ENCODE measurements at places on chromosomes 4 and X.

DNA sequence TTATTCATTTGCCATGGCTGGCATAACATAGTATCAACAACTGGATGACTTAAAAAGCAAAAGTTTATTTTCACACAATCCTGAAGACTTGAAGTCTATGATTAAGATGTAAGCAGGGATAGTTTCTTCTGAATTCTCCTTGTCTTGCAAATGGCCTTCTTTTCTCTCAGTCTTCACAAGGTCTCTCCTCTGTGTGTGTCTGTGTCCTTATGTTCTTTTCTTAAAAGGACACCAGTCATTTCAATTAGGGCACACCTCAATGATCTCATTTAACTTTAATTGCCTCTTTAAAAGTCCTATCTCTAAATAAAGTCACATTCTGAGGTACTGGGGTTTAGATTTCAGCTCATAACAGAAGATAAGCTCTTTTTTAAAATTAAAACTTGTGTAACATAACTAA, 399.7 kb downstream of the PABPC4L start:
- no peak for DNase-seq

GRCh38 chr4:124786634-124787033, 74.1 kb upstream of the ANKRD50 start:
- DNase-seq: no peak

GRCh38 chr4:29717287-29718057, 1002.7 kb upstream of the PCDH7 start:
- no peak for DNase-seq

DNA sequence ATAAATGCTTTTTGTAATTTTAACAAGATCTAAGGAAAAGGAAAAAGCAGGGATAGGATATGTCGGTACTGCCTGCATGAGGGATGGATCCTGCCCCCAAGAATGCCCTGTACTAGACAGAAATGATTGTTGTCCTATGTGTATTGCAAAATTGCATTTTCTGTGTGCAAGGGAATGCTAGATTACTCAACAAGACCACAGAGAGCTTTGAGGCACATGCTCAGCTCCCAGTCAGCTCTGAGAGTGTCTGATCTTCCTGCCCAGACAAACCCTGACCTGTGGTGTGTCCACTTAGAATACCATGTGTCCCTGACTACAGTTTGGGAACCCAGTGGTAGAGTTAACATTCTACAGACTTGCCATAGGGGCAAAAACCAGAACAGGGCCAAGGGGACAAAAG, 129.2 kb upstream of the PAK3 start:
- DNase-seq: no peak

- no peak for DNase-seq
These were observed 7.4 kb downstream of the CFAP97 start for GRCh38 chr4:185196437-185196836.

DNA sequence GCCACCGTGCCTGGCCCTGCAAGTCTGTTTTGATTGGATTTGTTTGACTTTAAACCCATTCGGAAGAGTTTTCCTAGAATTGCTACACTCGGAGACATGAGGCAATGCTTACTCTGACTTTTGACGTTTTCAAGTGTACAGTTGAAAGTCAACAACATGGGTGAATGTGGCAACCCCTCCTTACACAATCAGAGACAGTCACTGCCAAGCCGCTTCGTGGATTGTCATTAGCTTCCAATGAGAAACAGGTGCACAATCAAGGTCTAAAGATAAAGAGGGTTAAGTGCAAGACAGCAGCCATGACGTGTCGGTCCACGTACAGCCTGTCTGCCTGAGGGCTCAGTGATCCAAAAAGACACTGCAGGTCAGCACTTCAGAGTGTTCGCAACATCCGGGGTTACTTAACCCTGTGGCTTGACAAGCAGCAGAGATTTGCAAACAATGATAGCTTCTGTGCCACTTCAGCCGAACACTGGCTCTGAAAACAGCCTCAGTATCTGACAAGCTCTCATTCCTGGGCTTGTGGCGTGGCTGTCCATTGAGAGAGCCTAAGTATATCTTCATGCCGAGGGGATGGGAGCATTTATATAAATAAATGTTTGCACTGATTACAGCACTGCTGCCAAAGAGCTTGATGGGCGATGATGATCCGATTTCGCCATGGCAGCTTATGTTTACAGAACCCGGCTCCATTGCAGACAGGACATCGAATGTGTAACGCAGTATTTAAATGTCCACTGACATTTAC, 180.0 kb downstream of the DHRSX start:
- no peak for DNase-seq

DNA sequence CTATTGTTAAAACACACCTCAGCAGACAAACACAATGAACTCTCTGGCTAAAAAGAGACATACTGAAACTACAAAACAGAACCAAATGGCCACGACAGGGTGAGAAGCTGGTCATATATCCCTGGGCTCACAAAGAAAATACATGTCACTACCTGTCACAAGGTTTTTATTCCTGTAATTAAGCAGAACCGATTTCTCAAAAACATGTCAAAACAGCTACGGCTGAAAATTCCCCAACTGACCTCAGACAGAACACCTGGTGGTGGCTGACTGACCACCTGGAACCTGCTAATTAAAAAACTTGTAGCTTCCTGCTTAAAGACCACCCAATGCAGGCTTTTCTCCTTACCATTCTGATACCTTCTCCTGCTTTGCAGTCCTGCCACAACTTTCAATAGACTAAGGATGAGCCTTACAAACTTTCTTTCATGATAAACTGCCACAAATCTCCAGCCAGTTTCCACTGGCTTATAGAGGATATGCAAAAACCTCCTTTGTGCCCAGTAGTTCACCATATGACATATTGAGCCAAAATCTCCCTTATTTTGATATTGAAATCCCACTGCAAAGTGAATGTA, 571.9 kb downstream of the SPOCK3 start:
- no peak for DNase-seq

GRCh38 chr4:7214359-7214758, 22.0 kb downstream of the SORCS2 start:
- DNase-seq: no peak

GRCh38 chr4:171644430-171645057, 168.7 kb upstream of the GALNTL6 start:
- no peak for DNase-seq

DNA sequence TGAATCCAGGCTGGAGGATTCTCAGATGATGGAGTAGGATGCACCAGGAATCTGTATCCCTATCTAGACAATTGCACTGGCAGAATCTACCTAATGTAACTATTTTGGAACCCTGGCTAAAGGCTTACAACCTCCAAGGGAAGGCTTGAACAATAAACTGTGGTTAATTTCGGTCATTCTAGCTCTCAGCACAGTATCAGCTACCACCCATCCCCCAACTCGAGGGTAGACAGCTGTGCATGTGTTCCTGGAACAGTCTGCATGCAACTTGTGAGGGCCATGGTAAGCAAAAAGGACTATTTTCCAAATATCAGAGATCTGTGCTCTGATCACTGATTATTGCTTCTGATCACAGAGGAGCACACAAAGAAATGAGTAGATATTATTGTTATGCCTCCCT, 34.0 kb downstream of the ELF2 start:
- no peak for DNase-seq

DNA sequence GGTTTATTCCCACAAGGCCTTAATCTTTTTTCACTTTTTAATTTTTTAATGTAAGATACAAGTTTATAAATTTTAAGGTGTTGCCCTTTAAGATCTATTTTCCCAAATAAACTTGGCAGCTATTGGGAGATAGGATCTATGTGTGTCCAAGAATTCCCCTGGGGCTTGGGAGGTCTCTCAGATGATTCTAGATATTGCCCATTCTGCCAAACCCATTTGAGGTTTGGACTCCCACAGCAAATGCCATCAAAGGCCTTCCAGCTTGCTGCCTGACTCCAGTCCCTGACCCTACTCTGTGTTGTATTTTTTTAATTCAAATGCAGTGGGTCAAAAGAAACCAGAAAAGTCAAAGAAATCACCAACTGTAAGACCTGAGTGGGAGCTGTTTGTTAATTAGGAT, 120.0 kb upstream of the CHRDL1 start:
- DNase-seq: no peak

DNA sequence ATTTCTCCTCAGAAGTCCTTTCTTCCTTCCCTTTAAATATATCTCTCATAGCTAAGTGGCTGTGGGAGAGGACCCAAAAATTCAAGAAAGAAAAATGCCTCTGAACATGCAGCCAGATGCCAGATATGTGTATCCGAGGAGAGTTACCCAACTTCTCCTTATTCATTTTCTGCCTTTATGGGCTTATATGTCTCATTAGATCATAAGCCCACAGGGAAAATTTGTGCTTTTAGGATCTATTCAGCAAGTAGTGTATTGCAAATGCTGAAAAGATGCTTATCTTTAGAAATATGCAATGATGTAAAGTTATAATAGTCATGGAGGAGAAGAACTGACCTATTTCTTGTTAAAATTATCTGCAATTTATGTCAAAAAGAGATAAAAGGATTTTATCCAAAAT, 371.8 kb upstream of the NOCT start:
- no peak for DNase-seq

DNA sequence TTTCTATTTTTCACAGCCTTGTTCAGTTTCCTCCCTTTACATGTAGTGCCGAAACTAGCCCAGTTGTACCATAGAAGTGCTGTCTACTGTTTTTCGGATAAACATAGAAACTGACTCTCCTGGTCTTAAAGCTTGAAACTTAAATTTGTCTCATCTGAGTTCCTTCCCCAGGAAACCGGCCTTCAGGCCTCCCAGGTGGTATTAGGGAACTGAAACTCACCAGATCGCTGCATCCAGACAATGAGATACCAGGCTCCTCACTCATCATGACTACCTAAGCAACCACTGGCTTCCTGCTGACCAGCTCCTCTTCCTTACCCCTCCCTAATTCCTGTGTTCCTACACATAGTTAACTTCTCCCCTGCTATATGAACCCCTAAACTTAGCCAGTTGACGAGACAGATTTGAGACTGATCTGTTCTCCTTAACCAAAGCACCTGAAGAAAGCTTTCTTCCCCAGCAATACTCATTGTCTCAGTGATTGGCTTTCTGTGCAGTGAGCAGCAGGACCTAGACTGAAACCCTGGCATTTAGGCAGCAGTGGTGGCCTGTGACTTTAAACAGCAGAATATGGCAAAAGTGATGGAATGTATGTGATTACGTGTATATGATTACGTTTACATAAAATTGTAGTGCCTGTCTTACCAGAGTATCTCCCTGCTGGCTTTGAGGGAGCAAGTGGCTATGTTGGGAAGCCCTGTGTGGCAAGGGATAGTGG, 959.1 kb upstream of the LCORL start:
- DNase-seq: no peak

DNA sequence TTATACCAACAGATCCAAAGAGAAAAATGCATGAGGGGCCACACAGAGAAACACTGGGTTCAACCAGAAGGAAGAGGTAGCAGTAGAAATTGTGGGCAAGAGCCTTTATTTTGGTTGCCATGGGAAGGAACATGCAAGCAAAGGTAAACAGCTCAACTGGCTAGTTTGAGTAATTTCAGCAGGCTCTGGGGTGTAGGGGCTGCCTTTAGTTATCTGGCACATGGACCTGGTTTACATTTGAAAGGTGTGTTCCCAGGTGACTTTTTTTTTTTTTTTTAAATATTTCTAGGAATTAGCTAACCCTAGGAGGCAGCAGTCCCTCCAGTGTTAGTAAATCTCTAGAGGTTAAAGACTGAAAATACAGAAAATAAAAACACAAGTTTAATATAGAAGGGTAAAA, 481.9 kb downstream of the ACTRT1 start:
- no peak for DNase-seq

GRCh38 chr4:78343682-78344081, 207.9 kb upstream of the ANXA3 start:
- DNase-seq: no peak

- no peak for DNase-seq
These were observed 21.0 kb upstream of the CABS1 start for GRCh38 chr4:70313736-70314135.

DNA sequence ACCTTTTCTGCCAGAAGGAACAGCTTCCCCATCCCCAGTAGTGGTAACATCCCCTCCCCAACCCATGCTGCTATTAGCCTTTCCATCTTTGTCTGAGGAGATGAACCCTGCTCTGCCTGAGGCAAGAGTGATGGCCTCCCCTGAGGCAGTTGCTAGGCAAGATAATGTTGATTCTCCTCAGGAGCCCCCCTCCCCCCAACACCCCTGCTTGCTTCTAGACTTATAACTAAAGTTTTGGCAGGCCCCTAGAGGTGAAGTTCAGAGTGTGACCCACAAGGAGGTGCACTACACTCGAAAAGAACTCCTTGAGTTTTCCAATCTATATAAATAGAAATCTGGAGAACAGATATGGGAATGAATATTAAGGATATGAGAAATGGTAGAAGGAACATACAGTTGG, 962.5 kb downstream of the ADGRL3 start:
- no peak for DNase-seq

DNA sequence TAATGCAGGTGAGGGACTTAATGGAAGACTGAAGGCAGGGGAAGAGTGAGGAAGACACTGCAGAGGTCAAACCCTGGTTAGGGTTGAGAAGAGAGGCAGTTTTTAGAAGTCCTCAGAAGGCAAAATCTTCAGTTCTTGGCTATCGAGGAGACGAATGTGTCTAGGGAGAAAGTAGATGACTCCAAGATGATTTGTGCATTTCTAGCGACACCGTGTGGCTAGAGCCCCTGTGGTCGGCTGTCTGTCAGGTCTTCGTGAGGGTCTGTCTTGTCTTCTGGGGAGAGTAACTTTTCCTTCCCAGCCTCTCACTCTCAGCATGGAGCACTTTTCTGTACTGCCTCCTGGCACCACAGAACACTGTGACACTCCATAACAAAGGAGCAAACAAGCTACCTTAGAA, 458.1 kb downstream of the STIM2 start:
- DNase-seq: no peak

DNA sequence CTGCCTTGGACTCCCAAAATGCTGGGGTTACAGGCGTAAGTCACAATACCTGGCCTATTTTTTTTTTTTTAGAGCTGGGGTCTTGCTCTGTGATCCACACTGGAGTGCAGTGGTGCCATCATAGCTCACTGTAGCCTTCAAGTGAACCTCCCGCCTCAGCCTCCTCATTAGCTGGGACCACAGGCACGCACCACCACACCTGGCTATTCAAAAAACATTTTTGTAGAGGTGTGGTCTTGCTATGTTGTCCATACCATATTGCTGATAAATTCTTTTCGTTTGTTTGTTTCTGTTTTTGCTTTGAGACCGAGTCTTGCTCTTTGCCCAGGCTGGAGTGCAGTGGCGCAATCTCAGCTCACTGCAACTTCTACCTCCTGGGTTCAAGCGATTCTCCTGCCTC, 21.6 kb downstream of the ENOPH1 start:
- no peak for DNase-seq

DNA sequence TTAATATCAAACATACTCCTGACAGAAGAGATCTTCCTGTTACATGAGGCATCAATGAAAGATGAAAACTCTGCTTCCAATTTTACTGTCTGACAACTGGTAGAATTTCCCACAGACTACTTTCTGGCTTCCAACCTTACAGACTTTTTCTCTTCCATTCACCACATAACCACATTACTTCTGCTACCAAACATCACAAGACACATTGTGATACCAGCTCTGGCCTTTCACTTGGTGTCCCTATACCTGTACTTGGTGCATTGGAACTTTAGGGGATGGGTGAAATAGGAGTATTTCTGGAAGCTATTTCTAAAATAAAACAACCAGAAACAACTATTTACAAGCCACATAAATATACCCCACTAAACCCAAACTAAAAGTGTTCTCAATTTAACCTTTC, 20.5 kb downstream of the AMTN start:
- no peak for DNase-seq

All from HTR-8/SVneo (cell line).